Activated CD8-positive, alpha-beta T cell treated with anti-CD3 and anti-CD28 coated beads for 36 hours (primary cell): ENCODE measurements at places on chromosomes 2 and 18.

GRCh38 chr18:64202863-64203262, 54.0 kb upstream of the LINC00305 start:
- DNase-seq, result no peak

DNA sequence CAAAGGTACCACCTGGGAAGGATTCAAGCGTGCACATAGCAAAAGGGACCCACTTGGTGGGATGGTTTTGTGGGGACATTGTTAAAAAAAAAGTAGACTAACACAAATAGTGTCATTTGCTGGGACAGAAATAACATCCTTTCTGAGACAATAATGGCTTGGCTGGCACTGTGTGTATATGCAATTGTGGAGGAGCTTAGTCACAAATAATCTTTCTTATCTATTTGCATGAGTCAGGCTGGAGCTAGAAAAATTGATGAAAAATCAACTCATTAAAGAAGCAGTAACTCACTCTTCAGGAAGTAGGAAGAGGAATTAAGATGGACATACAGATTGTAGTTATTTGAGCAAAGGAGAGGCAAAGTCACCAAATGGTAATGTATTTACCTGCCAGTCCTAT, 29.5 kb upstream of the ITGB6 start:
- no peak for DNase-seq

DNA sequence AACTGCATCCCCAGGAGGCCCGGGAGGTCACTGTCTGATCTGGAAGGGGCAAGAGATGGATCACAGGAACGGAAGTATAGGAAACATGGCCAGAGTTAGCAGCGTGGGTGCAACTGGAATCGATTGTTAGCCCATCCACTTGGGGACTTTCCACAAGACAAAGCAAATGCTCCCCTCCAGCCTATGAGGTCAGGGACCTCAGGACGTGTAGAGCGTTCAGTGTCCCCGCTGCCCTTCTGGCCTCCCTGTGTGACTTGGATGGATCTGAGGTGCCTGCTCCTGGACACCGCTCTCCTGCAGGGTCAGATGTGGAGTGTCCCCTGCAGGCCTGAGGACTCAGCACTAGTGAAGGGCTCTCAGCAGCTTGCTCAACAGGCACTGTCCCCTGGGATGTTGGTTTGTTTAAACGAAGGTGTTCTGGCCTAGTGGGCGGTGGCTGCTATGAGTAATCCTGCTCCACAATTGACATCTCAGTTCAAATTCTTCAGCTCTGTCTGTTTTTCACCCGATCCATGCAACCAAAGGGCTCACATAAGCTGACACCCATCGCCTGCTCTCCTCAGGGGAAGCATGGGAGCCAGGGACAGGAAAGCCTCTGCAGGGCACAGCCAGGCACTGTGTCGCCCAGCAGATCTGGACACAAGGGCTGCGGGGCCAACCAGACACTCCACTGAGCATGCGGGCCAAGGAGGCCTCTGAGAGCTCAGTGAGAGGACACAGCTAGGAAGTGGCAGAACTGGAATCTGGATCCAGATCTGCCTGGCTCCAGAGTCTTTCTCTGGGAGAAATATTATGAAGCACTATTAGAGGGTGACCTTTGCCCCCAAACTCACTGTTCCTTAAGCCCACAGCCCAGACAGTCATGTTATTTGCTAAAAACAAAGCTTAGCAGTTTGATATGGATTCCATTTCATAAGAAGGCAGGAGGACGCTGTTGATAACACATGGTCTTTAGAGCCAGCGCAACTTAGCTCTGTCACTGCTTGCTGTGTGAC, 78.5 kb downstream of the RHOB start:
- peak; percentile 12 for DNase-seq

DNA sequence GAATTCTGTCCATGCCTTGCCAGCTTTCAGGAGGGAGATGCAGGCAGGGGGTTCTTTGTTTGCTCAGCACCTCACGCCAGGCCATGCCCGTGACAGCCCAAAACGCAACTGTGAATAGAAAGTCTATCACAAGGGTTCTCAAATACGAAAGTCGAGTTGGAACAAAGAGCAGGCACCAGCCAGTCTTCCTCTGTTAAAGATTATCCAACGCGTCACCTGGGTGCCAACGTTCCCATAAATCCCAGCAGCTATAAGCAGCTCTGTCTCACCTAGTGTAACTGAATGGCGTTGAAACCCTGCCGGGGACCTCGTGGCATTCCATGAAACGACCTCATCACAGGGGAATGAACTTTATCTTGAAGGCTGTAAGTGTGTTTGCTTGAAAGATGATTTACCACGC, 84.8 kb upstream of the GATA6 start:
- no peak for DNase-seq

- DNase-seq, result no peak
These were observed 3.1 kb downstream of the PROM2 start for GRCh38 chr2:95277246-95277906.

DNA sequence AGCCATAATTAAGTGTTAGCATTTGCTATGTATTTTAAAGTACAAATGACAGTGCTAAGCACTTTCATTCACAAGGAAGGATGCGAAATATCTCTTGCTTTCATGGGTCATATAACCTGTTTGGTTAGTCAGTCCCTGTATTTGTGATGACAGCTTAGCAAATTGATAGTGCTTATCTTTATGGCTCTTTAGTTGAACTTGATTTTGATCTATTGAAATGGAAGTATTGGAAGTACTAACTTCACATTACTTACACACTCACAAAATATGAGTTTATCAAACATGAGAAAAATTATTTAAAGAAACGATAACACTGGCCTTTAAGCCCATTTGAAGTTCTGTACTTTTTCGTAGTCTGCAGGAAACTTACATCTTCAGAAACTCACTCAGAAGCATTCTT, 97.4 kb upstream of the NEUROD1 start:
- DNase-seq, result no peak

- DNase-seq, result no peak
These were observed 199.1 kb upstream of the UBE2E3 start for GRCh38 chr2:180781276-180781675.
